ENCODE measurements at places on chromosomes 6 and 20.

GRCh38 chr6:55957961-55958422 is 82.6 kb upstream of the BMP5 start:
- DNase-seq, result no peak
- no peaks in the 10 kb centered on the region for H3K4me1 ChIP-seq
- no peak overlapping the region for H3K27ac ChIP-seq
- H3K27me3 ChIP-seq, result no peaks in the 10 kb centered on the region
- no peak overlapping the region for H3K4me3 ChIP-seq

- H3K4me3 ChIP-seq, result no peak overlapping the region
- no peaks in the 10 kb centered on the region for H3K27me3 ChIP-seq
- DNase-seq, result no peak
- peaks cover 18% of the 10 kb centered on the region for H3K4me1 ChIP-seq
Observed at GRCh38 chr6:16824845-16825685, 63.8 kb upstream of the ATXN1 start.

- H3K4me3 ChIP-seq, result no peak overlapping the region
- no peak overlapping the region for H3K27ac ChIP-seq
- no peak for DNase-seq
- H3K36me3 ChIP-seq, result no peaks in the 10 kb centered on the region
- H3K27me3 ChIP-seq, result no peaks in the 10 kb centered on the region
Observed at GRCh38 chr6:63634630-63635029, 972 bp upstream of the PHF3 start.

DNA sequence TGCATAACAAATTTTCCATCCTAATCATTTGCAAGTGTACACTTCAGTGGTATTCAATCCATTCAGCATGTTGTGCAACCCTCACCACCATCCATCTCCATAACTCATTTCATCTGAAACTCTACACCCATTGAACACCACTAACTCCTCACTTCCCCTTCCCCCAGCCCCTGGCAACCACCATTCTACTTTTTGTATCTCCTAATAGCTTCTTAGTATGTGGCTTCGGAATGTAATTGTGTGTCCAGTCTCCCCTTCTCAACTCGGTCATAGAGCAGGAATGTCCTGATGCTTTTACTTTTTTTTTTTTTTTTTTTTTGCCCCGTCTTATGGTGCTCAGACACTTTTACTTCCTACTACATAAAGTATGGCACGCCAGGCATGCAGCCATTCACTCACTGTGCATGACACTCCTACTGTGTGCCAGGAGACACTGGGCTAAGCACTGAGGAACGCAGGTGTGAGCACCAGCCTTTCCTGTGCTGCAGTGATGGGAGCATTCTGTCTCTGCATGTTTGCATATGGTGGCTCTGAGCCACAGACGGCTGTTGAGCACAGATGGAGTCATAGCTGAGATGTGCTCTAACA is 15.3 kb downstream of the HCK start:
- H3K4me1 ChIP-seq, result no peaks in the 10 kb centered on the region
- no peaks in the 10 kb centered on the region for H3K36me3 ChIP-seq
- H3K27ac ChIP-seq, result no peak overlapping the region
- no peak overlapping the region for H3K4me3 ChIP-seq

GRCh38 chr6:167703347-167703746 is 123.4 kb upstream of the AFDN start:
- no peaks in the 10 kb centered on the region for H3K4me1 ChIP-seq
- no peak overlapping the region for H3K4me3 ChIP-seq
- DNase-seq, result no peak
- H3K27me3 ChIP-seq, result no peaks in the 10 kb centered on the region

- no peaks in the 10 kb centered on the region for H3K36me3 ChIP-seq
- H3K4me3 ChIP-seq, result no peak overlapping the region
- H3K4me1 ChIP-seq, result no peaks in the 10 kb centered on the region
- no peak overlapping the region for H3K27ac ChIP-seq
- H3K27me3 ChIP-seq, result no peaks in the 10 kb centered on the region
- DNase-seq, result no peak
Observed at GRCh38 chr6:137166247-137167098, 7.0 kb downstream of the IL22RA2 start.

GRCh38 chr20:2578475-2579192 is 42.3 kb downstream of the TMC2 start:
- no peaks in the 10 kb centered on the region for H3K36me3 ChIP-seq
- no peaks in the 10 kb centered on the region for H3K27me3 ChIP-seq
- no peak overlapping the region for H3K27ac ChIP-seq
- H3K4me1 ChIP-seq, result peaks cover 10% of the 10 kb centered on the region

DNA sequence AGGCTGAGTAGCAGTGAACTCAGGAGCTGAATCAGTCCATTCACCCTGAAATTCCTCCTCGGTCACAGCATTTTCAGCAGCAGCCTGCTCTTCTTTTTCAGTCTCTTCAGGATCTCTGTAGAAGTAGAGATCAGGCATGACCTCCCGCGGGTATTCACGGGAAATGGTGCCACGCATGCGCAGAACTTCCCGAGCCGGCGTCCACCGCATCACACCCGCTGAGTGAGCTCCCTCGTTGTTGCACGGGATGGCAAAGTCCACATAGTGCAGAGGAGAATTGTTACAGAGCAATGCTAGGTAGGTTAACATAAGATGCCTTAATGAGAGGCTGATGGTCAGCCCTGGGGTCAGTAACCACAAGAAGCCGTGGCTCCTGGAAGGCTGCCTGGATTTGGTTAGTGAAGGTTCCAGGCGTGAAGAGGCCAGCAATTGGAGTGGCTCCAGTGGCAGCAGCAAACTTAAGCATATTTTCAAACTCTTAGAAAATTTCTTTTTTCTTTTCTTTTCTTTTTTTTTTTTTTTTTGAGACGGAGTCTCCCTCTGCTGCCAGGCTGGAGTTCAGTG is 113.5 kb upstream of the HDAC2 start:
- H3K36me3 ChIP-seq, result no peaks in the 10 kb centered on the region
- no peak overlapping the region for H3K4me3 ChIP-seq
- no peaks in the 10 kb centered on the region for H3K4me1 ChIP-seq
- no peak for DNase-seq

GRCh38 chr20:7841971-7842310 is 98.3 kb downstream of the HAO1 start:
- H3K27me3 ChIP-seq, result no peaks in the 10 kb centered on the region
- no peaks in the 10 kb centered on the region for H3K36me3 ChIP-seq
- no peaks in the 10 kb centered on the region for H3K4me1 ChIP-seq
- H3K27ac ChIP-seq, result no peak overlapping the region
- no peak for DNase-seq
- no peak overlapping the region for H3K4me3 ChIP-seq

GRCh38 chr20:1287306-1287705 is 21.2 kb downstream of the SNPH start:
- H3K36me3 ChIP-seq, result no peaks in the 10 kb centered on the region
- H3K4me1 ChIP-seq, result no peaks in the 10 kb centered on the region
- H3K27ac ChIP-seq, result no peak overlapping the region

GRCh38 chr20:58909585-58909984 is 57.1 kb downstream of the GNAS start:
- H3K4me1 ChIP-seq, result peaks cover 35% of the 10 kb centered on the region
- no peak for DNase-seq
- no peak overlapping the region for H3K27ac ChIP-seq
- H3K4me3 ChIP-seq, result no peak overlapping the region

DNA sequence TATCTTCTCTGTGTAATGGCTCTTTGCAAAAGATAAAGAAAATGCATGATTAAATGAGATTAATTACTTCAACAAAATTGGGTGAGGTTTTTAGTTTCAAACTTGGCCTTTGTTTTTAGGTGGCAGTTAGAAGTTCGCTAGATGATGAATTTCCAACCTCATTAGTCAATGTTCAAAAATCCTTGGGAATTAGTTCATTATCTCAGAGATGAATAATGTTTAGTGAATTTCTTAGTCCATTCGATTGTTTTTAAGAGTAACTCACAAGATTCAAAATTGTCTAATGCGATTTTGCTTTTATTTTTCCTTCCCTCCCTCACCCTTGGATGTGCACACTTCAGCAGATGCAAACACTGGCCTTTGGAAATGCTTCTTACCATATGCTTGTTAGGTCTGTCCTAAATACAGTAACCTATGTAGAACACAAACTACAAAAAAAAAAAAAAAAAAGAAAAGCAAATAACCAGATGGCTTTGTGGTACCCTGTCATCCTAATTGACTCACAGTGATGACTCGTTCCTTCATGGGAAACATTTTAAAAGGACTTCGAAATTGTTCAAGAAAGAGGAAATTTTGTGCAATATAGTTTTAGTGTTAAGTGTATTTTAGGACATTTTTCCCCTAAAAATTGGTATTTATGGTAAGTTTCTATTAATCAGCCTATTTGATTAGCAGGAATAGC is 66.7 kb downstream of the FAM229B start:
- H3K27ac ChIP-seq, result no peak overlapping the region
- no peaks in the 10 kb centered on the region for H3K27me3 ChIP-seq
- no peak overlapping the region for H3K4me3 ChIP-seq
- H3K36me3 ChIP-seq, result no peaks in the 10 kb centered on the region
- no peak for DNase-seq
- no peaks in the 10 kb centered on the region for H3K4me1 ChIP-seq

DNA sequence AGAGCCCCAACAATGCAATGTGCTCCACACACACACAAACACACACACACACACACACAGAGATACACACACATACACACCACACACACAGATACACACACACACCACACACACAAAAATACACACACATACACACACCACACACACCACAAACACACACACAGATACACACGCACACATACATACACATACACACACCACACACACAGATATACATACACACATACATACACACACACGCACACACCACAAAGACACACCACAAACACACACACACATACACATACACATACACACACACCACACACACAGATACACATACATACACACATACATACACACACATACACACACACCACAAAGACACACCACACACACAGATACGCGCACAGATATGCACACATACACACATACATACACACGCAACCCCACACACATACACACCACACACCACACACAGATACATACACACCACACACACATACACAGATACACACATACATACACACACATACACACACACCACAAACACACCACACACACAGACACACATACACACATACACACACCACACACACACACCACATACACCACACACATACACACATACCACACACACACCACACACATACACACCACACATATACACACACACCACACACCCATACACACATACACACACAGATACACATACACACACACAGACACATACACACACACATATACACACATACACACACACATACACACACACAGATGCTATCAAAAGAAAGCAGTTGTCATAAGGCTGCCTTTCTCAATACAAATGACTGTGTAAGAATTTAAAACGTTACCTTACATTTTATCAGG is 128.0 kb downstream of the FOXC1 start:
- H3K36me3 ChIP-seq, result no peaks in the 10 kb centered on the region
- no peaks in the 10 kb centered on the region for H3K27me3 ChIP-seq
- no peak overlapping the region for H3K4me3 ChIP-seq

- H3K27ac ChIP-seq, result no peak overlapping the region
- no peaks in the 10 kb centered on the region for H3K4me1 ChIP-seq
- DNase-seq, result no peak
- H3K4me3 ChIP-seq, result no peak overlapping the region
- H3K27me3 ChIP-seq, result no peaks in the 10 kb centered on the region
Observed at GRCh38 chr20:25565578-25566157, 19.7 kb downstream of the NINL start.

GRCh38 chr6:155195903-155196302 is 67.9 kb upstream of the CLDN20 start:
- no peak for DNase-seq
- no peaks in the 10 kb centered on the region for H3K36me3 ChIP-seq
- H3K27ac ChIP-seq, result no peak overlapping the region
- H3K4me1 ChIP-seq, result no peaks in the 10 kb centered on the region

GRCh38 chr20:62921119-62921687 is 5.1 kb downstream of the DIDO1 start:
- H3K4me1 ChIP-seq, result peaks cover 83% of the 10 kb centered on the region
- H3K27ac ChIP-seq, result no peak overlapping the region
- no peak overlapping the region for H3K4me3 ChIP-seq
- DNase-seq, result peak; percentile 48

GRCh38 chr20:1436263-1436662 is 30.4 kb downstream of the NSFL1C start:
- H3K4me1 ChIP-seq, result no peaks in the 10 kb centered on the region
- no peak overlapping the region for H3K4me3 ChIP-seq

- no peaks in the 10 kb centered on the region for H3K4me1 ChIP-seq
- H3K4me3 ChIP-seq, result no peak overlapping the region
- no peak overlapping the region for H3K27ac ChIP-seq
- no peaks in the 10 kb centered on the region for H3K36me3 ChIP-seq
Observed at GRCh38 chr6:87762116-87762515, 60.1 kb upstream of the AKIRIN2 start.

DNA sequence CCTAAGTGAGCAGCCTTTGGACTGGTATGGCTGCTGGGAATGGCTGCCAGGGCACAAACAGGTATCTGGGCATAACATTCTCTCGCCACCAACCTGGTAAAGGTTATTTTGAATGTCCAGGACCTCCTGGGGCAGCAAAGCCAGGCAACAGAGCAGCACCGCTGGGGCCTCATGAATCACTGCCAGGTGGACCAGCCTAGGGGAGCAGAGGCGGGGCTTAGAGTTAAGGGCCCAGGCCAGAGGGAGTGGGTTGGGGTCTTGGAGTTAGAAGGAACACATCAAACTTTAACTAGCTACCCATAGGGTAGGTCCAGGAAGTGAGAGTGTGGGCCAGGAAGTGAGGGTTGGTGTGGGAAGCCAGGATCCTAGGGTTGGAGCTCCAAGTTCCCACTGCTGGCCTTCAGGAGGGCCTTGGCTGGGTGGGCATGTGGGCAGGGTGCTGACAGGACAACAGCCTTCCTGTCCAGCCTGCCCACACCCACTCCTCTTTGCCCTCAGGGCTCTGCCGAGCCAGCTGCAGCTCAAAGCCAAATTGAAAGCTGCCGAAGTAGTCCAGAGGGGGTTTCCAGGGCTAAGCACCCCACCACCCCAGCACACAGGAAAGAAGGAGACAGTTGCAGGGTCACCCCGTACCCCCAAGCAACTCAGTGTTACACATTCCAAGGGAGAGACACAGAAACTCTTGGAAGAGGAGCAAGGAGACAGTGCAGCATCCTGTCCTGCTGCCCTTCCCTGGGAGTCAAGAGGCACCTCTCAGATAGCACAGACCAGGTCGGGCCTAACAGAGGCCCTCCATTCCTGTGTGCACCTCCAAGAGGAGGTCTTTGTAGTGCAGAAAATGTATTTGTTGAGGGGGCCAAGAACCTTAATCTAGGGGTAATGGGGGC is 2.6 kb downstream of the NFKBIE start:
- H3K27ac ChIP-seq, result peak overlapping the region; percentile 87
- H3K27me3 ChIP-seq, result no peaks in the 10 kb centered on the region
- H3K4me3 ChIP-seq, result no peak overlapping the region
- H3K4me1 ChIP-seq, result peaks cover 40% of the 10 kb centered on the region

DNA sequence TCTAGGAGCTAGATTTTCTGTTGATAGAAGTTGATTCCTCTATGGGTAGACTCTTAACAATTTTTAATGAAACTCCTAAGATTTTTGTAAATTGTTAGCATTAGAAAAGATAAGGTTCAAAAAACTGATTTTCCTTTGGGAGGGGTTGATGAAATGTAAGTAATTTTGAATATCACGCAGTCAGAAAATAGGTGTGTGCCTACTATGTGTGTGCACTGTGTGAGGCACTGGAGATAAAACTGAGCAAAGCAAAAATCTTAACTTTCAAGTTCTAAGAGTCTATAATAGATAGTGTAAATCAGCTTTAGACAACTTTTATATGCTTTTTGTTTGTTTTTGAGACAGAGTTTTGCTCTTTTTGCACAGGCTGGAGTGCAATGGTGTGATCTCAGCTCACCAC is 53.3 kb downstream of the FAM217A start:
- H3K27me3 ChIP-seq, result no peaks in the 10 kb centered on the region
- peaks cover 51% of the 10 kb centered on the region for H3K4me1 ChIP-seq
- H3K4me3 ChIP-seq, result no peak overlapping the region
- no peak for DNase-seq
- no peaks in the 10 kb centered on the region for H3K36me3 ChIP-seq
